AG09309 (cell line): ENCODE measurements at places on chromosomes 13 and 19.

- no peak for DNase-seq
Observed at GRCh38 chr19:15584095-15584494, 30.9 kb upstream of the CYP4F8 start.

DNA sequence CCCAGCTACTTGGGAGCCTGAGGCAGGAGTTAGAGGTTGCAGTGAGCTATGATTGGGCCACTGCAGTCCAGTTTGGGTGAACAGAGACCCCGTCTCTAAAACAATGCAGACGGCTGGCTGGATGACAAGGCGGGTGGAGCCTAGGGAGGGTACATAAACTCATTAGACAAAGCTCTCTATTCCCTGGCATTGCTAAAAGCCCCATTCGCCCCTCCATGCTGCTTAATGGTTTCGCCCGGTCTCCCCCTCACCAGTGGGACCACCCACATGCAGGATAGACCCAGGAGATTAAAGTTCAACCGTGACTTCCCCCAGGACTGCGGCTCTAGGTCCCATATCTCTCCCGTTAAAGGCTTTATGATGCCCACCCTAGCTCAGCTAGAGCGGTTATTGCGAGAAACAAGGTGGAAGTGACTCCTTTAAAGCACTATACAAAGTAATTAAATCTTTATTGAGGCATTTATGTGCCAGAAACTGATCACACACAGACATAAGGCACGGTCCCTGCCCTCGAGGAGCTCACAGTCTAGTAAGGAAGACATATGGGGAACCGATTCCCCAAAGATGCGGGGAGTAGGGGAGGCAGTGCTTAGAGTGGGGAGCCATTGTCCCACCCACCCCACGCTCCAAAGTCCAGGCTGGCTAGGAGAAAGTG, 4.9 kb downstream of the LYPD3 start:
- no peak for DNase-seq

- DNase-seq, result peak; percentile 94
Observed at GRCh38 chr19:14117668-14118164, at the start of gene PRKACA. PRKACA (minus strand) TSS chr19:14117762; CDS start chr19:14117547, 215 bp downstream.

DNA sequence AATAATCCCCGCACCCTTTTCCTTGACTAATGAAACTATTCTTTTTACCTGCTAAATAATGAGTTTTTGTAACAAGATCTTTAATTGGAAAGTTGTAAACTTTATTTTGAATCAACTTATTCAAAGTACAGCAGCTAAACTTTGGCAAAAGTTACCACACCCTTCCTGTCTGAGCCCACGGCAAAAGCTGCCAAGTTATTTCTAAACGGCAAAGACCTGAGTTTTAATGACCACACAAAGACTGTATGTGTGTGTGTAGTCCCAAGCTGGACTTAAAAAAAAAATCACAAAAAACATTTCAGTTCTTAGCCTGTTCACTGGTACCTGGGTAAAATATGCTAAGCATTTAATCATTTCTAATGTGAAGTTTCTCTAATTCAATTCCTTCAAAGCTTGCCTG, 60.7 kb downstream of the ZAR1L start:
- DNase-seq, result no peak

- no peak for DNase-seq
Observed at GRCh38 chr13:74838096-74838495, 643.9 kb downstream of the TBC1D4 start.

- peak; percentile 80 for DNase-seq
Observed at GRCh38 chr13:51728972-51729371, 75.0 kb downstream of the DHRS12 start.

DNA sequence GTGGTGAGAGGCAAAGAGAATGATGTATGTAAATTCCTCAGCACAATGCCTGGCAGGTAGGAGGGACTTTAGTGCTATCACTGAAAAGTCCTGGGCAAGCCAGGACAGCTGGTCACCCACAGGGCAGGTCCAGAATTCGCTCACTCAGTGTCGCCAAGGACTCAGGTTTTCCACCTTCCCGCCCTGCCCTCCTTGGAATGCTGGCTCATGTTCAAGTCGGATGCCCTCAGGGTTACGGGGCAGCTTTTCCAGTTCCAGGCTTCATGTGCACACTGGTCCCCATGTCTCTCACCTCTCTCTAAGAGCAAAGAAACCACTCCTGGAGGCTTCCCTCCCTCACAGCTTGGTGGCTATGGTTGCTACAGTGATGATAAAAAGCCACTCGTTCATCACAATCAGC, 24.8 kb upstream of the NAXD start:
- no peak for DNase-seq

- no peak for DNase-seq
Observed at GRCh38 chr19:48511800-48512503, at the start of gene LMTK3. LMTK3 (minus strand) TSS chr19:48511835; CDS start chr19:48511576, 259 bp downstream.

DNA sequence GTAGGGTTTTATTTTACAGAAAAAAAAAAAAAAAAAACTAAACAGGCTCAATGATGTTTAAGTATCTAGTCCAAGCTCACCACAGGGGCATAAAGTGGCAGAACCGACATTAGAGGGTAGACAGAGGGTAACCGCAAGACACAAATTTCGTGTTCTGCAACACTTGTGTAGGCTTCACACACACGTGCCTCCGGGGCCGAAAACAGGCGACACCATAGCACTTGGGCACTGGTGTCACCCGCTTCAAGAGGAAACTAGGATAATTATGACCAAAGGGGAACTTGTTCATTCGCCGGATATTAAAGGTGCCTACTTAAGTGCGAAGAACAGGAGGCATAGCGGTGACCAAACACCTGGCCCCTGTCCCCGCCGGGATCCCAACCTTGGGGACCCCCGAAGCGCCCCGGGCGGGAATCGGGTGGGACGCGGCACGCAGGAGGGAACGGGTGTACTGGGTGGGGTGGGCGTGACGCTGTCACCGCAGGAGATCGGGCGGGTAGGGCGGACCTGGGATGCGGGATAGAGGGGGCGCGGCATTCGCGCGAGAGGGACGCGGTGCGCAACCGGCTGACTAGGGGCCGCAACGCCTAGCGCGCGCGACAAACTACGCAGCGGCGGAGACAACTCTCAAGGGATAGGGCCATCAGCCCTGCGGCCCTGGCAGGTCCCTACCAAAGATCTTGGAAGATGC, 558 bp downstream of the MZT1 start:
- DNase-seq, result no peak

DNA sequence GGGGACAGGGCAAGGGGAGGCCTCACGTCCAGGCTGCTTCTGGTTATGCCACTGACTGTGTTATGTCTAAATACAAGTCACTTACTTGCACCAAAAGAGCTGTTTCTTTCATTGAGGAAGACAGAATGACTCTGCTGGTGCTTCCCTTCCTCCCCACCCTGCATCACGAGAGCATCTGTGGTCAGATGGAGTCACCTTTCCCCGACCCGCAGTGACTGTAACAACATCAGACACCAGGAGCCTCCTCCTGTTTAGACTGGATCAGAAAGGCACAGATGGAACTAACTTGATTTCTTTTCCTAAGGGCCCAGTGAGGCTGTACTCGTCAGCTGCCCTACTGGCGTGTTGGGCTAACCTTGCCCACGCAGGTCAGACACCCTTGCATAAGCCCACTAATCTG, 90.3 kb upstream of the ZNF536 start:
- no peak for DNase-seq

GRCh38 chr13:81138353-81138980, 797.5 kb upstream of the SPRY2 start:
- DNase-seq, result no peak
